Activated CD4-positive, alpha-beta T cell treated with anti-CD3 and anti-CD28 coated beads for 1 hour (primary cell): ENCODE measurements at places on chromosomes 1 and 21.

- DNase-seq: no peak
Measured at GRCh38 chr1:44817771-44818495, 9.6 kb downstream of the BTBD19 start.

GRCh38 chr1:167082511-167083027 lies 7.6 kb downstream of the GPA33 start:
- no peak for DNase-seq

- no peak for DNase-seq
Measured at GRCh38 chr1:158035976-158036583, 42.6 kb downstream of the KIRREL1 start.

- DNase-seq: no peak
Measured at GRCh38 chr21:42542196-42542595, 28.5 kb downstream of the SLC37A1 start.

DNA sequence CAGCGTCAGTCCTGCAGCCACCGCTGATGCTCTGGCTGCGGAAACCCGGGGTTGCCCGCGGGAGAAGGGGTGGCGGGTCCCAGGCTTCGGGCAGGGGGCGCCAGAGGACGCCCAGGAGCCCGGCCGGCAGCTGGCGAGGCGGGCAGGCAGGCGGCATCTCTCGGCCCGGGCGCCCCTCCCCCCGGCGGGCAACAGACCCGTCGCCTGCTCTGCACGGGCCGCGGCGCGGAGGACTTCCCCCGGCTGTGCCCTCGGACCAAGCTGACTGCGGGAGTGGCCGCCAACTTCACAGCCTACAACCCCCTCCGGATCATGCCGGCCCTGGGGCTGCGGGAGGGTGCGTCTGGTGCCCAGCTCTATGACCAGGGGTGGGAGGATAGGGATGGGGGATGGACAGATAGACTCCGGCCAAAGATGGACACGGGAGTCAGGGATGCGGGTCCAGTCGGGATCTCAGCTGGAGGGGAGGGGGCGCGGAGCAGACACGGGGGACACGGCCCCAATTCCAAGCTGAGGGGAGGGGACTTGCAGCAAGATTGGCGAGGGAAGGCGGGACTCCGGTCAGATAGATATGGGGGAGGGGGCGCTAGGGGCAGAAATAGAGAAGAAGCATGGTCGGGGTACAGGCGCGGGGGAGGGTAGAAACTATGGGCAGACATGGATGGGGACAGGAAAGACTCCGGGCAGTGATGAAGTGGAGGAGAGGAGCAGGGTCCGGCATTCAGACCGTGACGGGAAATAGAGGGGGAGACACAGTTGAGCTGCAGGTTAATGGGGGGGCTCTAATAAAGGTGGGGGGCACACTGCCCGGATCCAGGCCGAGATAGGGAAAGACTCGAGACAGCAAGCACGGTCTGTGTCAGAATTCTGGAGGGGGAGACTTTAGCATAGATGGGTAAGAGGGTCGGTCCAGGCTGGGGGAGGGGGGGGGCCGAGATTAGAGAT lies 1.1 kb downstream of the ADGRB2 start:
- DNase-seq: peak; percentile 52

DNA sequence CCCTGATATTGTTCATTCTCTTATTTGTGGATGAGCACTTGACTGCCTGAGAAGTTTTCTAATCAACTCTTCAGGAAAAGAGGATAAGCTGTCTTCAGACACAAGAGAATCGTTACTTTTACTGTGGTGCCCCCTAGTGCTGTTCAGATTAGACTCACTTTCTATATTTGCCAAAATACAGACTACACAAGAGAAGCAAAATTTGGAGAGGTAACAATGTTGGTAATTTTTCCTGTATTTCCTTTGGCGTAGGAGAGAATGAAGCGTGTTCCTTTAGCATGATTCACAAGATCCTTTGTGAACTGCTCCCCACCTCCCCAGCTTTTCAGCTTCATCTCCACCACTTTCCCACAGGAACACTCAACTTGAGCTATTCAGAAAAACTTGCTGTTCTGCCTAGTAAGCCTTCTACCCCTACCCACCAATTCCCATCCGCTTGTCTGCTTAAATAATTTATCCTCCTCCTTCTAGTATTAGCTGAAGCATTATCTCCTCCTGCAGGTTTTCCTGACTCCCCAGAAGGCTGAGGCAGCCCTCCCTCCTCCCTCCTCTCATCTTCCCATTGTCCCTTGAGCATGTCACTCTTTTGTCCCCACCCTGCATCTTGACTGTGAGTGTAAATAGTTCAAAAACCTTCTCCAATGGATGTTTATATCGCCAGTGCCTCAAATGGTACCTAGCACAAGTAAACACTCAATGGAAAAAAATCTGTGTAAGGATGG lies 4.5 kb downstream of the TNFSF4 start:
- no peak for DNase-seq

DNA sequence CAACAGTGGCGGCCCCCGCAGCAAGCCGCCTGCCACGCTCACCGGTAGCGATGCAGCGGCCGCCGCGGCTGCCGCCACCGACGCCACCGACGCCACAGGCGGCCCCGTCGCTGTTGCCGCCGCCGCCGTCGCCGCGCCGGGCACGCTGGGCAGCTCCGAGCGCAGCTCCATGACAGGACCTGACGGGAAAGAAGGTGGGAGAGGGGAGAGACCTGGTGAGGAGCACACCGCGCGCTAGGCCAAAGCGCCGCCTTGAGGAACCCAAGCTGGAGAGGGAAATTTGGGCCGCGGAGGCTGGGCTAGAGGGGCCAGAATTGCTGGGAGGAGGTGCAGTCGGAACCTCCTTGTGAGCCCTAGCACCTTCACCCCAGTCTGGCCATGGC lies 1.9 kb downstream of the DMRTA2 start:
- DNase-seq: no peak
